Muscle of leg (tissue), 16 donors: ENCODE measurements at places on chromosomes 3 and 15.

GRCh38 chr3:61269435-61269834 lies 18.2 kb upstream of the FHIT start:
- H3K36me3 ChIP-seq = no peaks in the 10 kb centered on the region
- H3K27ac ChIP-seq = no peak overlapping the region
- no peaks in the 10 kb centered on the region for H3K4me1 ChIP-seq
- H3K4me3 ChIP-seq = no peak overlapping the region
- no peaks in the 10 kb centered on the region for H3K27me3 ChIP-seq
- DNase-seq = peak; percentile 27

DNA sequence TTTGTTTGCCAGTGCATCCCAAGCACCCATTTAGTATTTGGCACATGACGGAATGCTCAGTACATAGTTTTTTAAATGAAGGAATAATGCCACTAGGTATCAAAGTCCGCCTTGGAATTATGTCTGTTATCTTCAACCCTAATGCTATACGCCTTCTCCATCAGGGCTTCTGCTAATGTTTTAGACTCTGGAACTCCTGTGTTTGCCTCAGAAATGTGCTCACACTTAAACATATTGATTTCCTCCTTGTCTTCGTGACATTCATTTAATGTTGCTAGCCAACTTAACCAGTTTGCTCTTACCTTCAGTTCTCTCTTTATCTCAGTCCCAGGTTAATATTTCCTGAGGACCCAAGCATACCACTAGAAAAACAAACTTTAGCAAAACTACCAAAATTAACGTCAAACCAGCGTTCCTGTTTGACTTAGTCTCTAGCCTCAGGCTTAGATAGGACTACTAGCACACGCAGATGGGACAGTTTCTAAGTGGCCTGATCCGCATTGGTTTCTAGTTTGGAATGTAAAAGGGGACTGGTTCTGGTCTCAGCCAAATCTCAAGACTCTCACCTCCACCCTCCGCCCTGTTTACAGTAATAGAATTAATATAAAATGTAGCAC lies 81.4 kb downstream of the IL1RAP start:
- no peak overlapping the region for H3K27ac ChIP-seq
- no peaks in the 10 kb centered on the region for H3K36me3 ChIP-seq
- H3K4me3 ChIP-seq = no peak overlapping the region
- no peaks in the 10 kb centered on the region for H3K27me3 ChIP-seq
- no peak for DNase-seq
- no peaks in the 10 kb centered on the region for H3K4me1 ChIP-seq

GRCh38 chr15:35886765-35887164 lies 340.8 kb upstream of the DPH6 start:
- no peak overlapping the region for H3K27ac ChIP-seq
- DNase-seq = peak; percentile 55
- H3K36me3 ChIP-seq = no peaks in the 10 kb centered on the region
- H3K4me1 ChIP-seq = no peaks in the 10 kb centered on the region

GRCh38 chr3:71380096-71380495 lies 203.4 kb downstream of the FOXP1 start:
- DNase-seq = no peak
- H3K4me3 ChIP-seq = no peak overlapping the region
- H3K4me1 ChIP-seq = no peaks in the 10 kb centered on the region
- H3K36me3 ChIP-seq = no peaks in the 10 kb centered on the region
- H3K27ac ChIP-seq = no peak overlapping the region

DNA sequence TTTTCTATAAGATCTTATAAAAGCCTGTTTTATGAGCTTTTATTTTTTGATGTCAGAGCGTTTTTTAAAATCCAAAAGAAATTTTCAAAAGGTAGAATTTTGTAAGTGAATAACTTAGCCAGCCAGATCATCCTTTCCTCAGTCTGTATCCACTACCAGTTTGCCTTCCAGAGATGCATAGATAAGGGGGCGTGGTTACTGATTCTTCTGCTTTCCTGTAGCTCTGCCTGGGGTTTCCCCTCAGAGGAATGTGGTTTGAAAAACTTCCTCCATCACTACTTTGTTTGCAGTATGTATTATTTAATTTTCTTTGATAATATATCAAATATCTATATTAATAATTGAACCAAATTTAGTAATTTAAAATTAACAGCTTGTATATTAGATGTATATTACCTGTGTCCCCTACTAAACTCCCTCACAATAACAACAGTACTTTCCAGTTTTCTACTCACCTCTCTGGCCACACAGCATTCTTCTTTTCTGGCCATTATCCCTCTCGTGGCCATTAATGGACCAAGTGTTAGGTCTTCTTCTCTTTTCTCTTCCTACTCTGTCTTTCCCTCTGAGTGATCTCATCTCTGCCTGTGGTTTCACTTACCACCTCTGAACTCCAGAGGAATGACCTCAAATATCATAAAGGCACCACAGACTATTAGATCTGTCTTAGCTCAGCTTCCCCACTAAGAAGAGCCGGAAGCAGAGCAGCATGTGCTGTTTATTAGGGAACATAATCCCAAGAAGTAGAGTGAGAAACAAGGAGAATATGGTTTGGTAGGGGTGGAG lies 239.7 kb downstream of the UBE2E2 start:
- no peaks in the 10 kb centered on the region for H3K27me3 ChIP-seq
- no peaks in the 10 kb centered on the region for H3K4me1 ChIP-seq
- peak; percentile 25 for DNase-seq
- H3K36me3 ChIP-seq = no peaks in the 10 kb centered on the region

DNA sequence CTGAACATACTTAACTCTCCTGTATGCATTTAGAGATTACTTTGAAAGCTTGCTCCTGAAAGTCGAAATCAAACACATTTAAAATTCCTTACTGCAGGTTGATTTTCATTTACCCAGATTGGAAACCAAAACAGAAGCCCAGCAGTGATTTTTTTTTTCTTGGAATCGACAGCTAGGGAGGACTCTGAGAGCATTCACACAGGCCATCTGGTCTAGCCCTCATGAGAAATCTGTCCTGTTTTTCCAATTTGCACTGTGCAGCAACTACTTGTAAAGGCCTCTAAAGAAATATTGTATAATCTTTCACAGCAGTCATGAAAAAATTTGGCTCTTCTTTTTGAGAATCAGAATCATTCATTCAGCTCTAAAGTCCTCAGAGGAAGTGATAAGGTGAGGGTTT lies 179.2 kb downstream of the KCNAB1 start:
- H3K4me1 ChIP-seq = peaks cover 6% of the 10 kb centered on the region
- peak; percentile 72 for DNase-seq
- H3K4me3 ChIP-seq = no peak overlapping the region

- H3K27me3 ChIP-seq = no peaks in the 10 kb centered on the region
- no peak overlapping the region for H3K27ac ChIP-seq
- no peaks in the 10 kb centered on the region for H3K4me1 ChIP-seq
- peaks cover 23% of the 10 kb centered on the region for H3K36me3 ChIP-seq
These were observed 27.7 kb downstream of the SACM1L start for GRCh38 chr3:45716790-45717336.

DNA sequence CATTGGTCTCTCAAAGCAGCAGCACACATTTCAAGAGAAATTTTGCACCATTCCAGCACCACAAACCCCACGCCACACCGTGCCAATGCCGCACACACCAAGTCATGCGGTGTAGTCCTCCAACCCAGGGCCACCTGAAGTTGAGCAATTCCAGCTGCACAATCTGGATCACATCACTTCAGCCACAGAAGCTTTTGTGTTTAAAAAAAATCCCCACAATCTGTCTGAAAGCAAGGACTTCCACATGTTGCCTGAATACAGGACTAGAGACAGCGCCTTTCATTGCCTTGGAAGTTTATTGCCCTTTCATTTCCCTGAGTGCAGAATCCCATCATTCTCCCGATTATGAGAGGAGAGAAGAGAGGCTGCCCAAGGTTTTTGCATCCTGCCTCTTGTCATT lies 175.6 kb upstream of the BCL6 start:
- DNase-seq = peak; percentile 72
- peaks cover 3% of the 10 kb centered on the region for H3K4me1 ChIP-seq
- no peaks in the 10 kb centered on the region for H3K36me3 ChIP-seq
- no peaks in the 10 kb centered on the region for H3K27me3 ChIP-seq
- no peak overlapping the region for H3K27ac ChIP-seq

DNA sequence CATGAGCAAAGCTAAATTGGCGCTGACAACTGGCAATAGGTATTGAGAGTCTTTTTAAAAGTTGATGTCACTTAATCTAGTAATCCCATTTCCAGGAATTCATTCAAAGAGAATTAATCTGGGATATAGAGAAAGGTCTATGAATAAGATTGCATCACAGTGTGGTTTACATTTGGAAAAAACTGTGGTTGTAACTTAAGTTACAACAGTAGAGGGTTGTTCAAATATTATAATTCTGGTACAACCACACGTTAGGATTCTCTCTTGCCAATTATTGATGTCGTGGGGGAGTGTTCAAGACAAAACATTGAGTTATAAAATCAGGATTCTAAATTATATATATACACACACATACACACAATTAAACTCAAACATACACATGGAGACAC lies 79.8 kb downstream of the LIPC start:
- H3K27ac ChIP-seq = no peak overlapping the region
- no peak for DNase-seq
- no peaks in the 10 kb centered on the region for H3K36me3 ChIP-seq
- no peak overlapping the region for H3K4me3 ChIP-seq
- no peaks in the 10 kb centered on the region for H3K27me3 ChIP-seq
- H3K4me1 ChIP-seq = peaks cover 20% of the 10 kb centered on the region

GRCh38 chr3:193317682-193318300 lies 60.8 kb downstream of the ATP13A5 start:
- H3K4me3 ChIP-seq = no peak overlapping the region
- H3K27ac ChIP-seq = no peak overlapping the region
- H3K36me3 ChIP-seq = no peaks in the 10 kb centered on the region
- peak; percentile 52 for DNase-seq
- H3K27me3 ChIP-seq = no peaks in the 10 kb centered on the region
- H3K4me1 ChIP-seq = no peaks in the 10 kb centered on the region

DNA sequence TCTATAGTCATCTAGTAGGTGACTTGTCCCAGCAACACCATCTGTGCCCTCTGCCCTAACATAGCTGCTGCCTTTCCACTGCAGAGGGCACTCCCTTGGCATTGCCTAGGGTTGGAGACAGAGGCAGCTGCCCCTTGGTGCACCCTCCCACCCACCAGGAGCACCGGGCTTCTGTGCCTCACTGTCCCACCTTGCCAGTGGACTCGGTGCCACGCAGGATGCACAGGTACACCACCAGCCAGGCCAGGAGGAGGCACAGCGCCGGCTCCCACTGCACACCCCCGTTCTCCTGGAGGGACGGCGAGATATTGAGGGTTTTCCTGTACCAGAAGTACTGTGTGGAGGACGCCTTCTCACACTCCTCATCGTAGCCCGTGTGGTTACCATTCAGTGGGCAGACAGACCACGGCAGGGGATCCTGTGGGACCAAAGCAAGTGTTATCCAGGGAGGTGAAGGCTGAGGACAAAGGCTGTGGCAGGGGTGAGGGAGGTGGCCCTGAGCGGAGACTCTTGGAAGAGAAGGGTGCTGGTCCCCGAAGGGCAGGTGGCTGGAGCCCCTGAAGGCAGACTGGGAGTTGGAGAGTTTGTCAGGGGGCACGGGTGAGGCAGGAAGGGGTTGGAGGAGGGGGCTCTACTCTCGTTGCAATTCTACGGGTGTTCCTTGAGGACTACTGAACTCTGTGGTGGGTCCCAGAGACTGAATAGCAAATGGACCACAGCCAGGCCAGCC lies 20.6 kb downstream of the SLC6A20 start:
- H3K27ac ChIP-seq = no peak overlapping the region
- H3K4me3 ChIP-seq = no peak overlapping the region
- H3K36me3 ChIP-seq = no peaks in the 10 kb centered on the region
- no peaks in the 10 kb centered on the region for H3K4me1 ChIP-seq
- H3K27me3 ChIP-seq = peaks cover 4% of the 10 kb centered on the region
